NCI-H1436 treated with DMSO at 0.1 percent for 48 hours (cell line): ENCODE measurements at places on chromosomes 13 and 19.

DNA sequence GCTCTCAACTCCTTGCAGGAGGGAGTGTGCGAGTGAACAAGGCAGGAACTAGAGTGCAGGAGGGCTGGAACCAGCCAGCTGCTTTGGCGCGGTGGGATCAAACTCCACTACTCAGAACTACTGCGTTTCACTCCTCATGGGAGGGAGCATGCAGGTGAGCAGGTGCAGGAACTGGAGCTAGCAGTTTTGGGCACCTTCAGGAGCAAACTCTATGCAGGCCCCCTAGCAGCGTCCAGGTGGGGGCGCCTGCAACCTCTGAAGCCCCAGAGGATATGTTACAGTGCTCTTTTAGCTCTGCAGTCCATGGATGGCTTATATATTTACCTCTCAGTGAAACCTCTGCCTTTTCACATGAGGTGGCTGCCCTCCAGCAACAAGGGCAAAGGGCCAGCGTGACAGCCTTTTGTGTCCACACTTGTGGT, 1303.4 kb downstream of the PCDH9 start:
- no peak for DNase-seq

- no peak for DNase-seq
These were observed 372.4 kb downstream of the SUCLA2 start for GRCh38 chr13:47628666-47629065.

DNA sequence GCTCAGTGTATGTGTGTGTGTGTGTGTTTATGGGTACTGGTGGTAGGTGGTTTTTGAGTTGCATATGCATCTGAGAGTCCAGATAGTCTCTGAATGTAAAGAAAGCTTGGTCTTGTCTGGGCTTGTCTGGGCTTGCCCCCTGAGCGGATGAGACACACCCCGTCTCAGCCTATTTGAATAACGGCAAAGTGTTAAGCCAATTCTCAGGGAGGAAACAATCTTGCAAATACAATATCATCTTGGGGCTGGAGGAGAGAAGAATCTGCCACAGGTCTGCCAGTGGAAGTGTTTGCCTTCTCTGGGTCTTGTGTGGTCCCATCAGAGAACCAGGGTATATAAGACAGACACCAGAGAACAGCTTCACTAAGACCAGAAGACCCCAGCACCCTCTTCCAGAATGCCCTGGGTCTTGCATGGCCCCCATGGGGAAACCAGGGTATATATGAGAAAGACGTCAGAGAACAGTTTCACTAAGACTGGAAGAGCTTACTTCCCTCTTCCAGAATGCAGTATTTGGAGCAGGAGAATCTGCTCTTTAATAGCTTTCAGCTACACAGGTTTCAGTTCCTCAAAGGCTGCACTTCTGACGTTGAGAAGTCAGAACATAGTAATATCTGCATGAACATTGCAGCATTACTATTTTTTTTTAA, 13.3 kb downstream of the CD70 start:
- no peak for DNase-seq

DNA sequence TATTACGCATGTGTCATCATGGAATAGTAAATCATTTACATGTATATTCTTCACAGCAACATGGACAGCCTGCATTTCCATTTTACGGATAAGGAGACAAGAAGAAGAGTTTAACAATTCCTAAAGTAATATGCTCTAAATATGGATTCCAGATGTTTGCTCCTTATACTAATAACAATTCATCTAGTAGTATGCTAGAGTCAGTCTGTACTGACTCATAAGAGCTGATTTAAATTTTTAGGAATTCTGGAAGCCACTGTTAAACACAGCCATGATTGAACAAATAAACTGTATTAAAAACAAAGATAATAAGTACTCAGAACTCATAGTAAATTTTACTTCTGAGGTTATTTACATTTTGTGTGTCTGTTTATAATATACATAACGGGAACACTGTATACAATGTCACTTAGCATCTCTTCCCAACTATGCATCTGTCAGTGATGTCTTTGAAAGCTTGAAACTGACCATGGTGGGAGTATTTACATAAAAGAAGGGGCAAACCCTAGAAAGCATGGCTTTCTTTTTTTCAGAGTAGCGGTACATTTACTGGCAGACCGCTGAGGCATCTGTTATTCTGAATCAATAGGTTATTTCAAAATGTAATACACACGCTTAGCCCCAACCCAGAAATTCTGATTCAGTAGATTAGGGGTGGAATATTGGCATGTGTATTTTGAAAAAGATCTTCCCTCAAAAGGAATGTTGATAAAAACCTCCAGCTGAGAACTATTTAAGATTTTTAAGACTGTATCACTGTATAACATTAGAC, 12.9 kb downstream of the ZC3H13 start:
- DNase-seq, result no peak

DNA sequence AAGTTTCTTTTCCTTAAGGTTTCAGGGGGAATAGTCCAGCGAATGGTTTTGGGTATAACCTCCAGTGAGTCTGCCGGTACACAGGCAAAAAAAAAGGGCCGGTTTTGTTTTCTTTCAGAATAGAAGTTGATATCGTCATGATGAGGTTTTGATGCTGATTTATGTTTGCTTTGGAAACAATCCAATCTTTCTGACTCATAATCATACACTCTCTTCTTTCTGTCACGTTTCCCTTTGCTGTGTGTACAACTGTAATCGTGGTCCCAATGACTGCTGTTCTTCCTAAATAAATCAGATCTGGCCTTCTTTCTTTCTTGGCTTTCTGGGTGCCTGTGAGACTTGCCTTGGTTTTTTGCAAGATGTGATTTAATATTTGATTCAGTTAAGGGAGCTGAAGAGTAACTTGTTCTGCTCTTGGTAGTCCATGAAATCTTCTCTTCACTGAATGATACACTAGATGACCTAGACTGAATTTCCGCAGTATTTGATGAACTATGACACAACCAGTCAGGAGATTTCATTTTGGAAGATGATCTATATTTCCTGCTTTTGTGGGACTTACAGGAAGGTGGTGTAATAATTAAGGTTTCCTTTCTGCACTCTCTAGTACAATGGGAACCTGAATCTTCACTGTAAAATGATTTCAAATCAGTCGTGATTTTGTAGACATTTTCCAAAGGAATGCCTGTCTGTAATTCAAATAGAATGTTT, 34.9 kb upstream of the METTL21C start:
- DNase-seq, result no peak

DNA sequence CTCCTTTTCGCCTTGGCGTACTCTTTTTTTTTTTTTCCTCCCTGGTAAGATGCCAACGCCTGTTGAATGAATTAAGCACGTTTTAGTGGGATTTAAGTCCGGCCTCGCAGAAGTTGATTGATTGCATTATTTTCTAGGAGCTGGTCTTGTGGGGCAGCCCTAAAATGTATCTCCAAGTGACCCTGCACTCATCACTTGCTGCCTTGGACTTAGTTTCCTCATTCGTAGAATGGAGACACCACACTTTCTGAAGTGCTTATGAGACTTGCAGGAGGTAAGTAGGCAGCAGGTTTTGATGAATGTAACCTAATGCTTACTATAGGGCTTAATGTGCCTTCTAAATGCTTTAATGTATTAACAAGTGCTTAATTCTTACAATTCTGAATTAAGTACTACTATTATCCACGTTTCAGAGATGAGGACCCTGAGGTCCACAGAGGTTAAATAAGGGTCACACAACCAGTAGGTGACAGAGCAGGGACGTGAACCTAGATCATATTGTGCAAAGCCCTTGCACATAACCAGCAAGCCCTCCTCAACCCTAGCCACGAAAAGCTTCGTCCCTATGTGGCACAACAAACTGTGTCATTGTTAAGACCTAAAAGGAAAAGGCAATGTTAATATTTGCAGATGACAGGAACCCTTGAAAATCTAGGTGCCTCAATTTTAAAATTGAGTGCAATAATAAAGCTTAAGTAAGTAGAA, 514 bp upstream of the ARGLU1 start:
- no peak for DNase-seq

DNA sequence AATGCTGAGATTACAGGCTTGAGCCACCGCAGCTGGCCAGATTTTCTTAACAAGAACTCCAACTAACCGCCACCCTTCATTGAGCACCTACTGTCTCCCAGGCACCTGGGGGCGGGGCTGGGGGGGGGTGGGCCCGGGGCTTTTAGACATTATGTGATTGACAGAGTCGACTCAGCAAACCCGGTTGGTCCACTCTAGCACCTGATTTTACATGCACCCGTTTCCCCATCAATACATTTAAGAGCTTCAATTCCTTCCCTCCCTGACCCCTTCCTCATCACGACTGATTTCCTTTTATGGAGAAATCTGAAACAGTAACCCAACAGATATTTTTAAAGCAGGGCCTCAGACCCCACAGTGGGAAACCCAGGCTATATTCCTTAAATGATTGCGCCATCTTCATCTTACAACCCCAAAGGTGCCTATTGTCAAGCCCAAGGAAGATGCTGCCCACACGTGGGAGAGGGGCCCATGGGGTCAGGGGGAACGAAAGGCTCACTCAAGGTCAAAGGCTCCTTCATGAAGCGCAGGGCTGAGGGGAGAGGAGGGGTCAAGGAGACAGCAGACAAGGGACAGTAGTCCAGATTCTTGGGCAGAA, 1.8 kb downstream of the INSR start:
- no peak for DNase-seq

DNA sequence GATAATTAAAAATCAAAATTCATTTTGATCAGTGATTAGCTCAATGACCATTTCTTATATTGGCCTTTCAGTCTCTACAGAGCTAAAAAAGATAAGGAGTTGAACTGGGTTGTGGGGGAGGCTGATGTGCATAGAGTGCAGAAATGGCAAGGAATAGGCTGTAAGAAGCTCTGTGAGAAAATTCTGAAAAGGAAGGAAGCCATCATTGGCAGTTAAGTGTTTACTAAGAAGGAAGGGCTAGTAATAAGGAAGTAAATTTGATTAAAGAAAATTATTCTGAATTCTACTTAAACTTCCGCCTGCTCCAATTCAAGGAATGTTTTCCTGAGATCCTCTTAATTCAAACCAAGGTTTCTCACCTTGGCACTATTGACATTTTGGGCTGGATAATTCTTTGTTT, 187.5 kb downstream of the MZT1 start:
- no peak for DNase-seq

DNA sequence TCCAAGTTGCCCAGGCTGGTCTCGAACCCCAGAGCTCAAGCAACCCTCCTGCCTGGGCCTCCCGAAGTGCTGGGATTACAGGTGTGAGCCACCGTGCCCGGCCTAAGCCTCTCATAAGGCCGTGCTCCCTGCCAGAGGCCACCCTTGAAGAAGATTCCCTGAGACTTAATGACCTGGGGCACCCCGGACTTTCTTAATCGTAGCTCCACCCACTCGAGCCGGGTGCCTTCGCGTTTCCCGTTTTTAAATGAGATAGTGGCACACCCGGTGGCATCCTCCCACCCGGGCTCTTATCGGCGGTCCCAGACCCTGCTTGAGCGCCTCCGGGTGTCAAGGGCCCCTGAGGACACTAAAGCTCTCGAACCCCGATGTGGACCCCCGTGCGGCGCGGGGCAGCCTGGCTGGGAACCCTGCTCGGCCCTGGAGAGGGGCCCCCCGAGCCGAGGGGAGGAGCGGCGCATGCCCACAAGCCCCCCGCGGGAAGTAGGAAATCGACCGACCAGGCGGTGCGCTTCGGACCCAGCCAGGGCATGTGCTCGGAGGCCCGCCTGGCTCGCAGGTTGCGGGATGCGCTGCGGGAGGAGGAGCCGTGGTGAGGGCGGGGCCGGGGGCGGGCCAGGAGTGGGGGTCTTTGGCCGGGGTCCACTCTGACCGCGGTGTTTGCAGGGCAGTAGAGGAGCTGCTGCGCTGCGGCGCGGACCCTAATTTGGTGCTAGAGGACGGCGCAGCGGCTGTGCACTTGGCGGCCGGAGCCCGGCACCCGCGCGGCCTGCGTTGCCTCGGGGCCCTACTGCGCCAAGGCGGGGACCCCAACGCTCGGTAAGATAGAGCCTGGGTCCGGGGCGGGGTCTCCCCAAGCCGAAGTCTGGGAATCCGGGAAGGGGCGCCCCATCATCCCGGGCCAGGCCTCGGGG, at the start of gene ANKLE1:
TSS of gene ANKLE1 (plus strand) at position 511 of the 914 bp plus-strand sequence. CDS start at position 531, 20 bp downstream.
- DNase-seq, result no peak

GRCh38 chr13:91241221-91241933, 106.1 kb upstream of the MIR17HG start:
- no peak for DNase-seq

DNA sequence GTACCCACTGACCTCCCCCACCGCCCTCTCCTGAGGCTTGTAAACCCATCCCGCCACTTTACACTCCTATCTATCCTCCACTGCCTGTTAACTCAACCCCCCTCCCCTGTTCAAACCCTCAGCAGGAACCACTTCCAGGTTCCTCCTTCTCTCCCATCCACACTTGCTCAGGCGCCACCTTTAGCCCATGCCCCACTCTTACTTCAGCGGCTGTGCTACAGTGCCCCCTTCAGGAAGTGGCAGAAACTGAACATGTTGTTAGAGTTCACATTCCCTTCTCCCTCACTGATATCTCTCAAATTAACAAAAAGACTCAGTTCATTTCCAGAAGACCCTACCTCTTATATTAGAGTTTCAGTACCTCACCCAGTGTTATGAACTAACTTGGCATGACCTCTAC, 49.4 kb downstream of the ZNF91 start:
- DNase-seq, result no peak

GRCh38 chr13:39329182-39329639, 273.8 kb downstream of the LHFPL6 start:
- DNase-seq, result no peak

DNA sequence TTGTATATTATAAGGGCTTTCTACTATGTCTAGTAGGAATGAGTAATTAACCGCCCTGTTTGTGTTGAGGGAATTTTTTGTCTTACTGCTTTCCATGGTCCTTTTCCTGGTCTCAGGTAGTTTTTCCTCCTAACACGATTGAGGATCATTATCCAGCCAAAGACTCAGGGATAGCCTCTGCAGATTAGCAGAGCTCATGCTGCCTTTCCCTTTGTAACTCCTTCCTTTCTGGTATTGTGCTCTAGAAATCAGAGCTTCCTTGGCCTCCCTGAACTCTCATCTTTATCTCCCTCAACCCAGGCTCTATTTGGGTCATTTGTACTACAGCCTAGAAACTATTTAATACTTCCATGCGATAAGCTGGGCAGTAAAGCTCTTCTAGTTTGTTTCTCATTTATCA, 142.1 kb downstream of the PDS5B start:
- no peak for DNase-seq

- no peak for DNase-seq
These were observed 1051.5 kb downstream of the DIAPH3 start for GRCh38 chr13:59112221-59112718.

- DNase-seq, result no peak
These were observed 73.9 kb downstream of the WTIP start for GRCh38 chr19:34555447-34555846.
